ENCODE measurements at places on chromosomes 16 and 17.

GRCh38 chr17:45112559-45113423 lies 19.5 kb downstream of the PLCD3 start:
- no peak for DNase-seq

DNA sequence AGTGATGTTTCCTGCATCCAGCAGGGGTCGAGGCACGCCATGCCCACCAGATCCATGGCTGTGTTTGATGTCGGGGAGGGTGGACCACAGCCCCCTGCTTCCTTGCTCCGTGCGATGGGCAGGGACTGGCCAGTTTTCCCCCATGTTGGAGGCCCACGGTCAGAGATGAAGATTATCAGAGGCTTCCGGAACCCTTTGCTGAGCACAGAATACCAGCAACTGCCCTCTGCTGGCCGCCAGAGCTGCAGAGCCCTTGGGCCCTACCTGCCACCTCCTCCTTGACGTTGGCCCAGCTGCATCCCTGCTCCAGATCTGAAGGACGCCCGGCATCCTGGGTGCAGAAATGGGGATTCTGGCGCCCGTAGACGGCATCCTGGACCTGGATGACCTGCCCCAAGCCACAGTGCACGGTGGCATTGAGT lies 23.7 kb upstream of the BCO1 start:
- DNase-seq, result no peak

DNA sequence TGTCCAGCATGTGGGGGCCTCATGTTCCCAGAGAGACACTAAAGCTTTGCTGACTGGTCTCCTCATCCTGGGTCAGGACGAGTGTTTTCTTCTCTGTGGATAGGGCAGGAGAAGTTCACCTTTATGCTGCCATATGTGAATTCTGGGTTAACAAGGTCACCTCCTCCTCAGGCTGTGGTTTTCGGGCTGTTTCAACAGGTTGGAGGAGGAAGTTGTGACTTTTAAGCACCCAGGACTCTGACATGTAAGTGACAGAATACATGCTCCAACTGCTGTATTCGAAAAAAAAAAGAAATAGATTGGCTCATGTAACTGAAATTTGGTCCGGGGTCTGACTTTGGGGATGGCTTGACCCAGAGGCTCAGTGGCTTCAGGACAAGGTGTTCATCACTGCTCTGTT lies 54.2 kb downstream of the SNX20 start:
- no peak for DNase-seq

- no peak for DNase-seq
Measured at GRCh38 chr16:64841071-64841470, 280.8 kb downstream of the CDH11 start.

DNA sequence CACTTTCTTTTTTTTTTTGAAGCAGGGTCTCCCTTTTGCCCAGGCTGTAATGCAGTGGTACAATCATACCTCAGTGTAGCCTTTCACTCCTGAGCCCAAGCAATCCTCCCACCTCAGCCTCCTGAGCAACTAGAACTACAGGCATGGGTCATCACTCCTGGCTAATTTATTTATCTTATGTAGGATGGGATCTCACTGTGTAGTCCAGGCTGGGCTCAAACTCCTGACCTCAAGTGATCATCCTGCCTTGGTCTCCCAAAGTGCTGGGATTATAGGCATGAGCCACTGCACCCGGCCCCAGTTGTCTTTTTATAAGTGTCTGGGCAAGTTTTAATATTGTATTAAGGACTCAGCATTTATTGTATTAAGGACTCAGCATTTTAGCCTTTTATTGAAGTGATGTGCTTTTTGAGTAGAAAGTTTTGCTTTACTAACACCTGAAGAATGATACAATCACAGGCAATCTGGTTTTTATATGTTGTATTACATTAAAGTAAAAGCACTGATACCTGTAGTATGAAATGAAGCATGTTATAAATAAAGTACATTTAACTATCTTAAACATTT lies 22.9 kb downstream of the VMP1 start:
- no peak for DNase-seq

- DNase-seq, result no peak
Measured at GRCh38 chr16:13039526-13039925, 138.1 kb downstream of the SHISA9 start.
